ENCODE measurements at places on chromosomes 6 and 20.

DNA sequence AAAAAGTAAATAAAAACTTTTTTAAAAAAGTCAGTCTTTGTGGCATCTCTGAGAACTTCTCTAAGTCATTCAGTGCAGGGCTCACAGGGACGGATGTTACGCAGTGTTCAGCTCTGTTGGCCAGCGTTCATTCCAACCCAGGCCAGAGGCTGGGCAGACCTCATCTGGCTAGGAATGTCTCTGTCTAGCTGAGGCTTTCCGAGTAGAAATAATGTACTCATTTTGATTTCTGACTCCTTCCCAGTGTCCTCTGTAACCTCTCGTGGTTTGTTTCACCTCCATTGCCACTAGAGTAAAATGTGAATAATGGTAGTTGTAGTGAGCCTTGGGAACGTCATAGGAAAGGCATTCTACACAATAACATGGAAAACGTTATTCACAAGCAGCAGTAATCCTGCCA, 135.1 kb downstream of the TMEM242 start:
- DNase-seq = no peak

DNA sequence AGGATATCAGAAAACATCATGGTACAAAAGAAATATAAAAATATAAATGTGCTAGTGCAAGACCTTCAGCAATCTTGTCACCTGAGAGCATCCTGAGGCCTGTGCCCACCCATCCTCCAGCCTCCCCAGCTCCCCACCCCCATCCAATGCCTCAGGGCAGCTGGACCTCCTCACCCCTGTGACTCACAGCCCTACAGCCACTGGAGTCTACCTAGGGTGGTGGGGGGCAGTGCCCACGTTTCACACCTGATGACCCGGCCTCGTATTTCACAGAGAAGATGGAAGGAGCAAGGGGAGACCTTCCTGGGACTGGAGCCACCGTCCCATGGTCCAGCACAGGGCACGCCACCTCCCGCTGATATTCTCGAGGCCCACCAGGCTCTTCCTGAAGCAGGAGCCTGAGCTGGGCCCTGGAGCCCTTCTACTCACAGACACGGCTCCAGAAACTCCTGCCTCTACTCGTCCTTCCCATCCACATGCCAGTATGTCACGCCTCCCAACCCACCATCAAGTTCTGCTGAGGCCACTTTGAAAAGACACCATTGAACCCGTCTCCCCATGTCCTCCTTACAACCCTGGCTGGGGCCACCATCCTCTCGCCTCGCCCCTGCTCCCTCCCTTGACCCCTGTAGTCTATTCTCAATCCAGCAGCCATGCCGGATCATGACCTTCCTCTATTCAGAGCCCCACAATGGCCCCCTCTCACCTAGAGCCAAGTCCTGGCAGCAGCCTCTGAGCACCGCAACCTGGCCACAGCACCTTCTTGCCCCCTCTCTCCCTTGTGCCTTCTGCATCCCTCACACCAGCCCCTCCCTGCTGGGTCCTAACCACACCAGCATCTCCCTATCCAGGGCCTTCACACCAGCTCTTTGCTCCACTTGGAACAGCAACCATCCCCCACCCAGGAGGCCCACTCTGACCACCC, 13.3 kb downstream of the APMAP start:
- DNase-seq = no peak

DNA sequence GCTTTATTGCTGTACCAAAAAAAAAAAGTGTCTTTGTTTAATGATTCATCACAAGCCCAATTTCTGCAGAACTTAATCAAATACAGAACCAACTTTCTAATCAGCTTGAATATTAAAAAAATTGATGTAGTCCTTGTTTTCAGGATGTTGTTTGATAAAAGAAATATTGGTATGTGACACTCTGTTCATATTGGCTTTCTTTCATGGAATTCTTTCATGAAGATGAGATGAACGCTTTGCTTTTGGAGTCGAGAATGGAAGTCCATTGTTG, 184.3 kb downstream of the ZNF217 start:
- no peak for DNase-seq

GRCh38 chr6:101236709-101237108, 156.8 kb upstream of the GRIK2 start:
- DNase-seq = no peak

DNA sequence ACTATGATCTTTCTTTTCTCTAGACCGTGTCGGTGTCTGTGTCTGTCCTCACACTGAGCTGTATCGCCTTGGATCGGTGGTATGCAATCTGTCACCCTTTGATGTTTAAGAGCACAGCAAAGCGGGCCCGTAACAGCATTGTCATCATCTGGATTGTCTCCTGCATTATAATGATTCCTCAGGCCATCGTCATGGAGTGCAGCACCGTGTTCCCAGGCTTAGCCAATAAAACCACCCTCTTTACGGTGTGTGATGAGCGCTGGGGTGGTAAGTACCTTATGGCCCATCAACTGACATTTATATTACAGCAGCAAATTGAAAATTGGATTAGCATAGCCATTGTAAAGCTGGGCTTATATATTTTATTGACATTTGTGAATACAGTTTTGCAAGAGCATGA, 72.2 kb upstream of the GFRAL start:
- no peak for DNase-seq

DNA sequence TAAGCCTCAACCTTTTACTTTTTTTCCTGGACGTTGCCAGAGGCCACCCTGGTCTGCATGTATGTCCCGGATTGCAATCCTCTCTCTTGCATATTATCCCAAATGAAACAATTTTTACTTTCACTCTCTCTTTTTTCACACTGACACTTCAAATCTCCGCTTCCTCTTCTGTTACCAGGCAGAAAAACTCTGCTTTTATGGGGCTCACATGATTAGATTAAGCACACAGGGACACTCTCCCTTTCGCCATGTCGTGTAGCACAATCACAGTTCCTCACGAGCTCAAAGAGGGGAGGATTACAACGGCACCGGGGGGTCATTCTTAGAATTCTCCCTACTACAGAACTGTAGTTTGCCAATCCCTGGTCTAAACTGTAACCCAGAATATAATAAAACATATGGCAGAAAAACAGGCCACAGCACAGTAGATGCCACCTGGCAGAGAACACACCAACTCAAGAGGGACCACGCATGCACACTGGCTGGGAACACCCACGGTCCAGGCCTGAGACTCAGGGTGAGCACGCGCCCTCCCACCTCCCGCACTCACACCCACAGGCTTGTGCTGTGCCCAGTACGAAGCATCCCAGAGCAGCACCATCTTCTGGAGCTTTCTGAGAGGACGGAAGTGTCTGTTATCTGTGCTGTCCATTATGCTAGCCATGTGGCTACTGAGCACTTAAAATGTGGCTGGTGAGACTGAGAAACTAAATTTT, 288.7 kb downstream of the KIF16B start:
- no peak for DNase-seq

DNA sequence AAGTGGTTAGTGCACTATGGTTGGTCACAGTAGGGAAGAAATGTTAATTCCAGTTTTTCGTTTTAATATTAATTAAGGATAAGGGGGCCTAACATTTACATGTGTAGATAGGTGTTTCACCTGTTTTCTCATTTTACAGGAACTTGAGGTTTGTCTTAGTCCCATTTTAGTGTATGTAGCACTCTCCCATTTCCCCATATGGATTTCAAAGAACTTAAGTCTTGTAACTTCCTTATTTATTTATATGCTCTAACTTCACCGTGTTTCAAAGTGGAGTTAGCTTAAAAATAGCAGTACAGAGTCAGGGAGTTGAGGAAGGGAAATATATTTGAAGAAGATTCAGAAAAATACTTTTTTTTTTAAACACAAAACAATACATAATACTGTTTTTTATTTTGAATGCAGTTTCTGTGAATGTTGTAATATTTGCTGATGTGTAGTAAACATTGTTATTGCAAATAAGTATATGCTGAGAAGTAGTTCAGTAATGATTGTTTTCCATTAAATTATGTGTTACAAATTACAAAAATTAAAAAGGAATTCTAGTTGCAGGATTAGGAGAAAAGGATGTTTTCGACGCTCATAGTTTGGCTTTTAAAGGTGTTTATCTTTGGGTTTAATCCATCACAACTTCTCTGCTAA, 3.5 kb downstream of the SCAF8 start:
- no peak for DNase-seq

DNA sequence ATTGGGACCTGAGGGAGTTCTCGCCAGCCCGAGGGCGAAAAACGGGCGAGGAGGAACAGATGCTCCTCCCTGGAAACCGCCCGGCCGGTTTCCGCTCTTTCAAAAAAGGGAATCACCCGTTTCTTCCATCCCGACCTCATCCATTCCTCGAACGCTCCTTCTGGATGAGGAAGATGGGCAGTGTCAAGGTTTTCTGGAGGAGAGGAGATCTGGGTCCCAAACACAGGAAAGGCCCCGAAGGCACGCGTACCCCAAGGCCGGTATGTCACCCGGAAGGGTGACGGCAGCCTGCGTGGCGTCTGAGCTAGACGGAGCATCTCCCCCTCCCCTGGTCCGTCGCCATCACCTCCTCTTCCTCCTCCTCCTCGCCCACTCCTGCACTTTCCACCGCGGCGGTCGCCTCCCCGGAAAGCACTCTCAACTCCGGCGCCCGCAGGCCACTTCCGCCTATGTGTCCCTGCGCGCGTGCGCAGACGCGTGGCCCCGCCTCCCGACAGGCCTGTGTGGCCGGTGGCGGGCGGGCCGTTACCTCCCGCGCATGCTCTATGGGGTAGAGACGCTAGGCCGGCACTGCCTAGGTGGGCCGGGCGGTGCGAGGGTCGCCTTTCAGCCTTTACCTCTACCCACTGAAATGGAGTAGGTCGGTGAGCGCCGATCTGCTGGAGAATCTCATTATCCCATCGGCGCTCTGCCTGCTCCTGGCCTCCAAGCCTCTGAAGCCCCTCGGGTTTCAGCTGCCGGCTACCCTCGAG, at the start of gene SLC35B3:
TSS of gene SLC35B3 (minus strand) at position 453 of the 752 bp plus-strand sequence.
- DNase-seq = peak; percentile 99

DNA sequence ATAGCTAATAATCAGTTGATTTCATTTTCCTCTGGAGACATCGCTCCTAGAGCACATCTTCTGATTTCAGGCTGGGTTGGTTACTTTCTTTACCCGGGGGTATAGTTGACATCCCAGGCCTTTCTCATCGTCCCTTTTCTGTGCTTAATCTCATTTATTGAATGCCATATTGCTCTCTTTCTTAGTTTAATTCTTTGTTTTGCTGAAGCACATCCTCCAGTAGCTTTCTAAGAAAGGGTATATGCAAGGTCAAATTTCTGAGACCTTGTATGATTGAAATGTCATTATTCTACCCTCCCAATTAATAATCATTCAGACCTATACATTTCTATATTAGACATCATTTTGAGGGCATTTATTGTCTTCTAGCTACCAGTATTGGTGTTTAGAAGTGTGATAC, 2.6 kb upstream of the C20orf141 start:
- no peak for DNase-seq

DNA sequence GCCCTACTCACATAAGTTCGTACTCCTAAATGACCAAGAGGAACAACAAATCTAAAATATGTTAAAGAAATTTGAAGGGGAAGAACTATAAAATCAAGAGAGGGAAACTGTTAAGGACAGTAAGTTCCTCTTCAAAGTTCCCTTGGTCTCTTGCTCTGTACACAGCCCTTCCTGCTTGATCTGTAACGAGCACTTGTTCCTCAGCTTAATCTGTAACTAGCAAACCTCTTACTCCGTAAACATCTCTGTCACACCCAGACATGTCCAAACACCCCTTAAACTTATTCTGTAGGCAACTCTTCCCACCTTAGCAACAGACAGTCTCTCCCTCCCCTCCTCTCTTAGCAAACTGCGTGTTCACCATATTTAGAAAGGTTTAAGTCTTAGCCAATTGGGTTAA, 29.9 kb downstream of the PLN start:
- no peak for DNase-seq

All from activated naive CD8-positive, alpha-beta T cell treated with anti-CD3 and anti-CD28 coated beads for 36 hours (primary cell).